Stomach (tissue), 19 donors: ENCODE measurements at places on chromosomes 6 and 20. TPM values are rescaled to one million over a fixed set of nuclear protein-coding genes. Genes with fewer than 3 reads are reported as not detected.

GRCh38 chr20:24978513-24978912 is 14.0 kb downstream of the APMAP start:
- DNase-seq: no peak

The WFDC10B gene
- not detected for total RNA-seq

The TRIM38 gene
- total RNA-seq: 7.8 TPM

DNA sequence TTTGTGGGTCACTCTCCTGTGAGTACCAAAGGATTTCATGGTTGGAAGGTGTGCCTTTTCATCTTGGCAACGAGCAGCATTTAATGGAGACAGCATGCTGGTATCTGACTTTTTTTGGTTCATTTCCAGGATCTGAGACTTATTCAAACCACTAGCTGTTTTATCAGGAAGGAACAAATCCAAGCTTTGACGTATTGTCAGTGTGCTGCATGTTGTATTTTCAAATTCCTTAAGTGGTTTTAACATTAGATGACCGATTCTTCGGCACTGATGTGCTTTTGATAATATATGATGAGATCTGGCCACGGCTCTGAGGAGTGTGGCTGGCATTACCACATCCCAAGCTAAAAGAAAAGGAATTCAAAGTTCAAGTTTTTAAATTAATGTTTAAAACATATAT is 6.4 kb downstream of the RMND1 start:
- DNase-seq: no peak

The SAMD3 gene
- 0.87 TPM for total RNA-seq

The ZBTB46 gene
- 5.5 TPM for total RNA-seq

- DNase-seq: no peak
Measured at GRCh38 chr6:27156874-27157458, 90.5 kb upstream of the PRSS16 start.
